Left forelimb (tissue), 1 donor: ENCODE measurements at places on chromosomes 3 and 15.

- no peak for DNase-seq
Observed at GRCh38 chr15:72824112-72824511, 40.6 kb upstream of the ADPGK start.

DNA sequence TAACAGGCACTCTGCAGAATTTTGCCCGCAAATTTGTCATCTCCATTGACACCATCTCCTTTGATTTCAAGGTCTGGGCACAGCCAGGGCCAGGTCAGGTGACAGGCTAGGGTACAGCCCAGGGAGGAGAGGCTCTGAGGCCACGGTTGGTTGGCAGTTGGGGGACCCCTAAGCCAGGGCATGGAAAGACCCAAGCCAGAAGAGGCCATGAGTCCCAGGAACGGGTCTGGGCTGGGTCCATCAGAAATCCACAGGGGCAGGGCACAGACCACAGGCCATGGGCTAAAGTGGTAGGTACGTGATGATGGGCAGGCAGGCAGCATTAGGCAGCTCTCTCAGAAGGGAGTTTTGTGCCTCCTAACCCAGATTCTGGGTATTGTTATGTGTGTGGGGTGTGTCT lies 45.8 kb downstream of the SEMA3G start:
- no peak for DNase-seq

DNA sequence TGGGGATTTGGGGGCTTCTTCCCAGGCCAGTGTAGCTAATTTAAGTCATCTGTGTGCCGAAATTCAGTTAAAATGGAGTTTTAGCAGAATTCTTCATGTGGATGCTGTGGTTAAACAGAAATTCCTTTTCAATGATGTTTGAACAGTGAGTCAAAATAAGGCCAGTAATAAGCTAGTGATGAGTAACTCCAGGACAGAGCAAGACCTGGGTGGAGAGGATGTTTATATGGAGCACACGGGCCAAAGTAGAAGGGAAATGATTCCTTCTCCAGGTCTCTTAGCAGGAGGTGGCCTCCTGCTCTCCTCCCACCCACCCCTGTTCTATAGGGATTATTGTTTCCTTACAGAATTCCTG lies 31.9 kb upstream of the UACA start:
- DNase-seq = no peak

DNA sequence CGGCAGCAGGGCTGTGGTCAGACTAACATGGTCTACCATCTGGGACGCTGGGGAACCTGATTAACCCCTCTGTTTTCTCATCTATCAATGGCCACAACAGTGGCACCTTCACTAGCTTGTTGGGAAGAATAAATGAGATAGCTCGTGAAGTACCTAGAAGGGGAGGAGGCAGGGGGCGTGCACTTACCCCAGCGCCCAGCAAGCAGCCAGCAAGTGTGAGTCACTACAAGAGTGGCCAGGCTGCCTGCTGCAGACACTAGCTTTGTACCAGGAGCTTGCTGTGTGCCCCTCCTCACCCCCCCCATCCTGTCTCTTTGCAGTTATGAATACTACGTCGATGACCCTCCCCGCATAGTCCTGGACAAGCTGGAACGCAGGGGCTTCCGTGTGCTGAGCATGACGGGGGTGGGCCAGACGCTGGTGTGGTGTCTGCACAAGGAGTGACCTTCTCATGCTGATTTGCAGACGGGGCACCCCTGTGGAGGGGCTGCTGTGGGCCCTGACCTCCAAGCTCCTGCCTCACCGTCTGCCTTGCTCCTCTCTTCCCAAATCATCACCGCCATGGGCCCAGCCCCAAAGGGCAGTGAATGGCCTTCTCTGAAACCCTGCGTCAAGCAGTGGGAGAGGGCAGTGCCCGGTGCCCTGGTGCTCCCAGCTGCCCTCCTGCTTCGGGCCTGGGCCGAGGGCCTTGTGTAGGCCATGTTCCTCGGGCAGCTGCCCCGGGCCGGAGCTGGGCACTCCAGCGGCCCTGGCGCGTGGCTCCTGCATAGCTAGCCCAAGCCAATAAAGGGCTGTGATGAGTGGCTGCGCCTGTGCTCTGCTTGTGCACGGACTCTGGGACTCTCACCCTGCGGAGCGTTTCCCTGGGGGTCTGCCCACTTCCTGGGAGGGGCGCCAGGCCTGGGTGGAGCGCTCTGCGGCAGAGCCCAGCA lies 2.6 kb upstream of the C15orf62 start:
- no peak for DNase-seq

DNA sequence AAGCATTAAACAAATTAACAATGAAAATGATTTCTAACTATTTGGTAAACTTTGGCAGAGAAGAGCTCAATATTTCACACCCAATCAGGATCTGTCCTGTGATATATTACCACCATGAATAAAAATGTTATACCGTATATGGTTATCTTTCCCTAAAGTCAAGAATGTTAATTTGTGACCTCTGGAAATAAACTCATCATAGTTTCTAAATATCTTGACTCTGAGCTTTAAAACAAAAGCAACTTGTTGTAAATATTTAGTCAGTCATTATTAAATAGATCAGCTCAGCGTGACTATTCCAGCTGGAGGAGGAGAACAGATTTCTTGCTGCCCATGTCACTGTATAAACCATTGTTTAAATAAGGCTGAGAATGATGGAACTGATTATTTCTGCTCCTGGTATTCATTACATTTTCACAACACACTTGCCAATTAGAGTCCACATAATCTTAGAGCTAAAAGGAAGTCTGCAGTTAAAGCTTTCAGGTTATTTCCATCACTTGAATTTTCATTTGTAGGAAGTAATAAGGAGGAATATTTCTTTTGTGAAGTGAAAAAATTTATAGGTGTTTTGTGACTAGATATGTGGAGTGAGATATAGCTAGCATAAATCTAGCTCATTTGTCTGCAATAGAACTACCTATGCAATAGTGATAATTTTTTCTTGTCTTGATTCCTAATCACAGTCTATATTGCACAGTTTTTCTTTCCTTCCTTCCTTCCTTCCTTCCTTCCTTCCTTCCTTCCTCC lies 106.5 kb upstream of the P2RY1 start:
- no peak for DNase-seq

DNA sequence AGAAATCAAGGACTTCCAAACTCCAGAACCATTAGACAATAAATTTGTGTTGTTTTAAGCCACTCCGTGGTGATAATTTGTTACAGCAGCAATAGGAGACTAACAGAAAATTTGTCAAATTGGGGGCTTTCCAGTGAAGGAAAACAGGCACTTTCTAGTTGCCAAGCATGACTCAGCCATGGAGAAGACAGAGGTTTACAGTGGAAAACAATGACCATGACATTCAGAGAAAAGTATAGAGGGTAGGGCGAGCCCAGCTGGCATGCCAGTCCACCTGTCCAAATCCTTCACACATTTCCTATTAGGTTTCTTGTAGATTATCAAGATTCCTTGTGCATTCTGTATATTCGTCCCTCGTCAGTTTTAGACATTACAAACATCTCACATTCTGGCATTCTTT lies 24.9 kb downstream of the SLCO2A1 start:
- DNase-seq = no peak

GRCh38 chr15:51227940-51228732 lies 110.3 kb downstream of the CYP19A1 start:
- DNase-seq = no peak

- no peak for DNase-seq
Observed at GRCh38 chr3:62823461-62824050, 51.7 kb downstream of the CADPS start.

- no peak for DNase-seq
Observed at GRCh38 chr15:73357999-73358665, 10.6 kb downstream of the HCN4 start.

DNA sequence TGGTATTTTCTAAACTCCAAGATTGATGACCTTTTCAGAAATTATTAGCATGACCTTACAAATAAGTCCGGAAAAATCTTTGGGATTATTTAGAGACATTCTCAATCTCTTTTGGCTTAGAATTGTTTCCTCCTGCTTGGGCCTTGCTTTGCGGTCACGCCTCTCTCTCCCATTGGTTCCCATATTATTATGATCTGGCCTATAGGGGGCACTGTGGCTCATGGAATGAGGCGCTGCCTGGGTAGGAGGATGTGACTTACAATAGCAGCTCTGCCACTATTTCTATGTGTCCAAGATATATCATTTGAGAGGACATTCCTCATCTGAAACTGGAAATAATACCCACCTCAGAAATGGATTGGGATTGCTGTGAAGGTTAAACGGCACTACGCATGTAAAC lies 464.9 kb downstream of the MFSD1 start:
- DNase-seq = no peak

GRCh38 chr3:53624061-53624857 lies 129.8 kb downstream of the CACNA1D start:
- DNase-seq = no peak

- no peak for DNase-seq
Observed at GRCh38 chr3:50472958-50473357, 30.5 kb downstream of the CACNA2D2 start.

GRCh38 chr3:20059929-20060328 lies 19.7 kb downstream of the KAT2B start:
- DNase-seq = no peak

DNA sequence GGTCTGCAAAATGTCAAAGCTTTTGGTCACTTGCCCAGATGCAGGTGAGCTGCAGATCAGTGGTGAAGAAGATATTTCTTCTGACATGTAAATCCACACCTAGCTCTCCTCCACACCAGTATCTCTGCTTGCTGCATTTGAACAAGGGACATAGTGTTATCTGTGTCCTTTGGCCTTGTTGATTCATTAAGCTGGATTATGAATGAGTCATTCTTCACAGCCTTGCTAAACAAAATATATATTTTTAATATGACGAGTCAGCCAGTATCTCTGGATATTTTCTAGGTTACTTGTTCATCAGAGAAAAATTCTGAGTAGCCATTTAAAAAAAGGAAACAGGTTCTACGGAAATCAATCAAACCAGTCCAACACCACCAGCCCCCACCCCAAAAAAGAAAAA lies 190.6 kb upstream of the ADAMTS9 start:
- no peak for DNase-seq

DNA sequence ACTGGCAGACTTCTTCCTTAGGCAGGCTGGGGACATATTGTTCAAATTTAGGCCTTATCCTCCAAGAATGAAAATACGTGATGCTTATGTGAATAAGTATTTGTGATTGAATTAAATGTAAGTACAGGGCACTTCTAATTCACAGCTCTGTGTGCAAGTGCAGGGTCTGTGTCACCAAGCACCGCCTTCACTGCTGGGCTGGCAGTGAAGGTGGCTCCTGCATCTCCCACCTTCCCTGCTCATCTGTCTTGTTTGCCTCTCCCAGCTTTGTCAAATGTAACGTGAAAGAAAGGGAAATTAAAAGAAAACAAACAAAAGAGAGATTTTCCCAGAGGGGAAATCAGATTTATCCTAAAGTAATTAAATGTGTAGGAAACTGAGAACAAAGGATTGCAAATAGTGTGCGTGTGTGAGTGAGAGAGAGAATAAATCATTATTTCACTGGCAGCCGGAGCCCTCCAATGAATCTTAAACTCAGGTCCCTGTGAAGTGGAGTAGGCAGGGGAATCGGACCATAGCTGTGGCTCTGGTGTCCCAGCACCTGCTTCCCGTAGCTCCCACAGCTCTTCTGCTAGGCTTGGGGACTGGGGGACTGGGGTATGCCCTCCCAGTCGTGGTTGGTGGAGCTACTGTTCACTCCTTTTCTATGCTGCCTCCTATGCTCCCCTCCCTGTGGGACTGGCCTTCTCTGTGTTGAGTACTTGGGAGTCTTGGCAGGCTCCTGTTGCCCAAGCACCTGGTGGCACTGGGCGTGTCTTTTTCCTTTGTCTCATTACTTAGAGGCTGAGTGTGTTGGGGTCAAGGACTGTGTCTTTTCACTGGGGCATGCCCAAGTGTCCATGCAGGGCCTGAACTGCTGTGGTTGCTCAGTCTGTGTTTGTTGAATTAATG lies 222.2 kb downstream of the EPHB1 start:
- DNase-seq = no peak

- no peak for DNase-seq
Observed at GRCh38 chr3:61688307-61688984, 127.1 kb downstream of the PTPRG start.

- DNase-seq = no peak
Observed at GRCh38 chr15:92226020-92226612, 167.6 kb upstream of the ST8SIA2 start.

DNA sequence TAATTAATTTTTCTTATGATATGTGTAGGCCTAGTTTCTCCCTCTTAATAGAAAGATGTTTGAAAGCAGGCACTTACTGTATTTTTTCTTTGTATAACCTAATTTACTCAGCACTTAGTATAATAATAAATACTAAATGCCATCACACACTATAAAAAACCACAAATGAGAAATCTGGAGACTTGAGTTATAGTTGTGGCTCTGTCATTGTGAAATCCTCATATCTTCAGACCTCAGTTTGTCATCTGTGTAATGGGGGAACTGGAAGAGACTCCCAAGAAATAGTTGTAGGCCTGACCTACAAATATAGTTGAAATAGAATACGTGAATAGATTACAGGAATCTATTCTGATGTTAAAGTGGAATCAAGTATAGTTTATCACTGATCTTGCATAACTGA lies 287.6 kb upstream of the DPH6 start:
- DNase-seq = no peak

GRCh38 chr15:75661100-75661755 lies 13.5 kb downstream of the SNX33 start:
- peak; percentile 82 for DNase-seq

GRCh38 chr3:86987421-86987715 lies 3.6 kb downstream of the VGLL3 start:
- DNase-seq = no peak

GRCh38 chr3:186506857-186507256 lies 37.3 kb downstream of the CRYGS start:
- DNase-seq = no peak

DNA sequence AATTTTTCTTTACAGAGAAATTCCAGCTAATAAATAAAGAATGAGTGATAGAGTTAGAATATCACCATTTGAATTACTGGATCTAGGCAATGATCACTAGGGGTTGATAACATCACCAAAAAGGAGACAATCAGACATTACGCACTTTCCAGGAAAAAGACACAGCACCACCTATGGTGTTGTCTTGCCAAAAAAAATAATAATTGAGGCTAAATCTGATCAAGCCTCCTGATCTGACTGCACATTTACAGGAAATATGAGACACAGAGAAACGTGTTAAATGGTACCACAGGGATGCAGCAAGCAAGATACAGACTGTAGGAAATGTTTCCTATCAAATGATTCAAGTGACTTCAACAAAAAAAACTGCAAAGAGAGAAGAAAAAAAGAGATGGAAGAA lies 92.8 kb downstream of the EOMES start:
- DNase-seq = no peak

- DNase-seq = no peak
Observed at GRCh38 chr3:58565621-58566397, 11.4 kb downstream of the FAM107A start.

DNA sequence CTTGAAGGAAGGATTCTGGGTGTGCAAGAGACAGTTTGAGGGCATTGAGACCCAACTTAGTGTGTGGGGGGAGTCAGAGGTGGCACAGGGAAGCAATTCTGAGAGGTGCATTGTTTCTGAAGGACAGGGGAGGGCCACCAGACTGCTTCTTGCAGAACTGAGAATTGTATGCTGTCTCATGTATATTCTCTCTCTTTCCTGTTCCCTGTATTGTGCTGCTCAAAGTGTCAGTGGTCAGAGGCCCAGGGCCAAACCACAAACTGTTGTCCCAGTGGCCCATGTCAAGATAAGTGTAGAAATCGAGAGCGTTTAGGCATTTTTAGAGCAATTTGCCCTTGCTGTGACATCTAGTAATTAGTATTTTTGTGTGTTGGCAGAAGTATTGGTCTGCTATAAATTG lies 567.1 kb downstream of the EDEM1 start:
- no peak for DNase-seq
